Stimulated activated CD4-positive, alpha-beta T cell treated with anti-CD3 and anti-CD28 coated beads, Interleukin-4, amount 100 ng/mL, for 48 hours (primary cell): ENCODE measurements at places on chromosomes 6 and 20.
A peak's percentile ranks its signal among the peaks of the same experiment; 100 is the strongest.

DNA sequence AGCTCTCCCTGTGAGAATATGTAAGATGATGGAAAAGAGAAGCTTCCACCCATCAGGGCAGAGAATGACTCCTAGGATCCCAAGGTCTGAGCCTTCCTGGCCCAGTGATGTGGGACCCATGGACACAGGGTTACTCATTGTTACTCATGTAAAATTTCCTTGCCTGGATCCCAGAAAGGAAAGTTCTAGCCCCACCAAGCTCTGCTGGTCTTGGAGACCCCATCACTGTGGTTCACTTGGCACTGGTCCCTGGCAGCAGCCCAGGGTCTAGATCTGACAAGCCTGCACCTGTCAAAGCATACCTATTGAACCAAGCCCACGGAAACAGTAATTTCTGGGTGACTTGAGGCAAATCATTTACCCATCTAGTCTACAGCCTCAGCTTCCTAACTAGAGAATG is 22.1 kb downstream of the MDGA1 start:
- no peak for DNase-seq

DNA sequence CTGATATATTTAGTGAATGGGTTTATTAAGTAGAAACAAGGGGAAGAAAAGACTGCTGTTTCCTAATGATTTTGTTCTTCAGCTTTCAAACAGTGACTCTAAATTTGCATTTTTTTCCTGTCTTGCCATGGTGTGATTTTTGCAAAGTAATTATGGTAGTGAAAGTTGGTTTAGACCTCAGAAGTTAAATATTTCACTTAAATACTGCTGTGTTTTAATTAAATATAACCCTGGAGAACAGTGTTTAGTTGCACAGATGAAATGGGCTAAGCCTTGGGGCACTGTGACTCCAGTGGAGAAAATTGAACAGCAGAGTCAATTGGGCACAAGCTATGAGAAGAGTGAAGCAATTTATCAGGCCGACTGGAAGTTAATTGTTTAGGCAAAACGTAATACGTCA is 111.1 kb upstream of the MCHR2 start:
- no peak for DNase-seq

DNA sequence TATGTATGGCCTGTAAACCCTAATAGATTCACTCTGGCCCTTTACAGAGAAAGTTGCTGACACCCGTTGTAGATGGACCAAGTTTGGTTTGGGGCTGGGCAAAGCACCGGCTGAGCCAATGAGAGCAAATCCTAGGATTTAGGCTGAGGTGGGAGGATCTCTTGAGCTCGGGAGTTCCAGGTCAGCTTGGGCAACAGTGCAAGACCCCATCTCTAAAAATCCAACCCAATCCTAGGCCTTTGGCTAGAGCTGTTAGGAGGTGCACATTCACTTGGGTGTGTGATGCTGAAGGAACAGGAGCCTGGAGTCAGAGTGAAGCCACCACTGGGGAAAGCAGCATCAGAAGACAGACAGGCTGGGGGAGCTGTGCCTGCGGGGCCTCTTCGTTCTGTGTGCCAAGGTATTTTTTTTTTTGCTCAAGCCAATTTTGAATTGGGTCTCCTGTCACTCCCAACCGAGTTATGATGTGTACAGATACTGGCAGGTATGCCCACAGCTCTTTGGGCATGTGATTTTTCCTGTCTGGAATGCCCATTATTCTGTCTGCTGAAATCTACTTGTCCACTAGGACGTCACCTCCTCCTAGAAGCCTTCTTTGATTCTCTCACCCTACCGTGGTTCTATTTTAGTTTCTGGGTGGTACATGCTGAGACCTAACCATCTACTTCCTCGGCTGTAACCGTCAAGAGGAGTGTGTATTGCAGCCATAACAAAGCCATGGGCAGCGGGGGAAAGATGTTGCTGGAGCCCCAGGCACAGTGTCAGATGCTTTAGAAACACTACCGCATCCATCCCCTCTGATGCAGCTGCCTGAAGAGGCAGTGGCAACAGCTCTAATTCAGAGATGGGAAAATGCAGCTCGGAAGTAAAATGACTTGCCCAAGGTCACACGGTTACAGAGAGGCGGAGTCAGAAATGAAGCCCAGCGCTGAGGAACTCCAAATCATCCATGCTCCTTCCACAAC is 54.0 kb downstream of the TTI1 start:
- DNase-seq, result no peak

- no peak for DNase-seq
Observed at GRCh38 chr20:24634855-24635254, 165.4 kb downstream of the SYNDIG1 start.

DNA sequence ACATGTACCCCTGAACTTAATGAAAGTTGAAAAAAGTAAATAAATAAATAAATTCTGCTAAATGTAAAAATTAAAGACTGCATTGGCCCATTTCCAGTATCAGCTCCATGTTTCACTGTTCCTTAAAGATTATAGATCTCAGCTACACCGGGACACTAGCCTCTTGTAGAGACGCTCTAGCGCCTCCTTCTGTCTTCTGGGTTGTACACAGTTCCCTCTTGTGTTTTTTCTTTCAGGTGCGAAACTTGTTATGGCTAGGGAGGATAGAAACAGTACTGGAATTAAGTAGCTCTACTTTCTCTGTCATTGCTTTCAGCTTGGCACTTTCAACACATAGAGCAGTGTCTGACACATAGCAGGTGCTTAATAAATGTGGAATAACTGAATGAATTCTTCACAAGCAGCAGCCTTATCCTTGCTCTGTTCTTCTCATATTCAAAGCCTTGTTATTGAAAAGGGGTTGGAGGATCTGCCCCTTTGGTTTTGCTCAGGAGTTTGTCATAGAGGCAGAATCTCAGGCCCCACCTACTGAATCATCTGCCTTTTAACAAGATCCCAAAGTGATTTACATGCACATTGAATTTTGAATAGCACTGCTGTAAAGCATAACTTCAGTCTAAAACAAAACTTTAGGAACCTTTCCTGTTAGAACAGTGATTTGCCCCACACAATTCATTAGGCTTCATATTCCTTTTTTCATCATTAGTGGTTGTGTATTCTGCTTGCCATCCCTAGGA is 92.3 kb downstream of the FIG4 start:
- no peak for DNase-seq

- no peak for DNase-seq
Observed at GRCh38 chr20:15253431-15253830, 916.0 kb upstream of the FLRT3 start.

GRCh38 chr20:58897488-58897887 is 45.0 kb downstream of the GNAS start:
- no peak for DNase-seq

DNA sequence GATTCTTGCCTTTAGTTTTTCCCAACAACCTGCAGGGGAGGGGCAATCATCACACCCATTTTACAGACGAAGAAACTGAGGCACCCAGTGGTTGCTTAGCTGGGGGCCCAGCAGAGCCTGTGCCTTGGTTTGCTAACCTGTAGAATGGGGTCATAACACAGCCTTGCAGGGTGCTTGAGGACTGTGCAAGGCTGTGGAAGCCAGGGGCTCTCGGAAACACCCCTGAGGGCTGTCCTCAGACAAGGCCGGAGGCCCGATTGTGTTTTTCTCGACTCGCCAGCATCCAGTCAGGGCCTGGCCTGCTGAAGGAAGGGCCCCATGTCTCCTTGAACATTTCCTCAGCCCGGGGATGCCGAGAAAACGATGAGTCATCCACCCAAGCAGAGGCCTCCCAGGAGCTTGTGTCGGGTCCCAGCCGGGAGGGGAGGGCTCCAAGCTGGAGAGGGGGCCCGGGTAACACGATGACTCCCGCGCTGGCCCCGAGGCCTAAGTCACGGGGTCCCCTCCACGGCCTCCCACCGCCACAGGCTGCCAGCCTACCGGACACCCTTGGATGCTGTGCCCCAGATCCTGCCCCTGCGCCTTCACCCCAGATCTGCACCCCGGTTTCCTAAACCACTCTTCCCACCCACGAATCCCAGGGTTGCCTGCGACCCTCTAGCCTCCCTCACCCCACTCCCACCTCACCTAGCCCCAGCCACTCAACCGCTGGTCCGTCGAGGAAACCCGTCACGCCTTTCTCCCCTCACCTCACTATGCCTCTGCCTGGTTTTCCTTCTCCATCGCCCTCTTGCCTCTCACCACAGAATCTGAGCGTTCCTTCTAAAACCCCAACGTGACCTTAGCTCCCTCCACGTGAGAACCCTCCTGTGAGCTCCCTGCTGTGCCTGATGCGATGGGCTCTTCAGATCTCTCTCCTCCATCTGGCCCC is 10.6 kb downstream of the NOL4L start:
- no peak for DNase-seq

DNA sequence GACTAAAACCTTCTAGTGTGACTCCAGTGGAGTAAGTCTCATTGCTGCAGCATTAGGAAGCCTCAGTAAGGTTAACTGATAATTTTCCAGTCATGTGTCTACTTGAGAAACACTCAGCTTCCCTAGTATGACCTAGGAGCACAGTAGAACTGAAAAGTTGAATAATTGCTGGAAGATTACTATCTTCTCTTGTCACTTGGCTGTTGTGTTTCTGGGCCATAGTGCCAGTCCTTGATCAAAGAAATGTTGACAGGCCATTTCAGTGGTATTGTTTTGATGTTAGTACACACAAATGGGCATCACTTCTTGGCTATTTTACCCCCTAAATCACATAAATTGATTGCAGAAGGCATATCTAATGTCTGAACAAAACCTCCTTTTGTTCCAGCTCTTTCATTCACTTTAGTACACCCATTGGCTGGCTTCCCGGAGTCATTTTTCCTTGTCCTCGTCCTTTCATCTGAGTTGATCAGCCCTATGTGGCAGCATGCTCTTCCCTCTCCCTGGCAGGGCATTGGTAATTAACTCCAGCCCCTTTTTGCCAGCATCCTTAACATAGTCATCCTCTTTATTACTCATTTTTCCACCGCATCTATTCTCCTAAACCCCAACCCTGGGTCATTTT is 6.0 kb downstream of the ENPP3 start:
- DNase-seq, result no peak

GRCh38 chr6:134703206-134703605 is 246.7 kb downstream of the ALDH8A1 start:
- no peak for DNase-seq

GRCh38 chr6:55141611-55142010 is 32.7 kb upstream of the HCRTR2 start:
- DNase-seq, result no peak

DNA sequence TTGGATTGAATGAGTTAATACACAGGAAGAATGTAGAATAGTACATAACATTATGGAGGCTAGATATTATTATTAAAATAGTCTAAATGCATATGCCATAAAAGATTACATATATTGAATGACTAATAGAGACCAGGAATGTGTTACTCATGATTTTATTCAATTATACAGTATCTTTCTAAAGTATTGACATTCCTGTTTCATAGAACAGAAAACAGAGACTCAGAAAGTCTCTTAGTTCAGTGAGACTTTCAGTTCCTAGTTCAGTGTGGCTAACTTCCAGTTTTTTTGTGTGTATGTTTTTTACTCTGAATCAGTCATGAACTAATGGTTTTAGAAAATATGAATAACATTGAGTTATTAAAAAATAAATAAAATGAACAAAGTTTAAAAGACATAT is 34.6 kb upstream of the TMEM244 start:
- DNase-seq, result no peak

- DNase-seq, result no peak
Observed at GRCh38 chr6:139882977-139883728, 508.7 kb upstream of the CITED2 start.

DNA sequence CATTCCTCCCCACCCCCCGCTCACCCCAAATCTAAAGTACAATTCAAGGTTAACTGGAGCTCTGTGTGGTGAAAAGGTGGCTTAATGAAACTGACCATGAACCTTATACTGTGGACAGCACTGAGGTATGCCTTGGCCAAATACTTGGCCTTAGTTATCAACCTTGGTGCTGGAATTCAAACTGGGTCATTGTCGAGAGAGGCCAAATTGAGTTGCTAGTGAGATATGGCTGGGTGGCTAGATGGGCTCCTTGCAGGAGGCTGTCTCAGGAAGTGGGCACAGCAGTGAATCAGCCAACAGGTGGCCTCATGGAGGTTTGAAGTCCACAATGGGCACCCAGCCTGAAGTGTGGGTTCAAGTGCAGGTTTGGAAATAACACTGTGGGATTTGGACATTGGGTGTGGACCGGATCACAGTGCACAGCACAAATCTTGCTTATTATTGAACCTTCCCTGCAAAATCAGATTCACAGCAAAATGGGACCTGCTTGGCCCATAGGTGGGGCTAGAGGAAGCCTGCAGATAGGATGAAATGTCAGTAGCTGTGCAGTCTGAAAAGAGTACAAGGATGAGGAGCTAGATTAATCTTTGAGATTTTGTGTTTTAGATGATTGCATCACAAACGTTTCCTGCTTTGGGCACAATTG is 5.6 kb upstream of the BTBD3 start:
- no peak for DNase-seq

DNA sequence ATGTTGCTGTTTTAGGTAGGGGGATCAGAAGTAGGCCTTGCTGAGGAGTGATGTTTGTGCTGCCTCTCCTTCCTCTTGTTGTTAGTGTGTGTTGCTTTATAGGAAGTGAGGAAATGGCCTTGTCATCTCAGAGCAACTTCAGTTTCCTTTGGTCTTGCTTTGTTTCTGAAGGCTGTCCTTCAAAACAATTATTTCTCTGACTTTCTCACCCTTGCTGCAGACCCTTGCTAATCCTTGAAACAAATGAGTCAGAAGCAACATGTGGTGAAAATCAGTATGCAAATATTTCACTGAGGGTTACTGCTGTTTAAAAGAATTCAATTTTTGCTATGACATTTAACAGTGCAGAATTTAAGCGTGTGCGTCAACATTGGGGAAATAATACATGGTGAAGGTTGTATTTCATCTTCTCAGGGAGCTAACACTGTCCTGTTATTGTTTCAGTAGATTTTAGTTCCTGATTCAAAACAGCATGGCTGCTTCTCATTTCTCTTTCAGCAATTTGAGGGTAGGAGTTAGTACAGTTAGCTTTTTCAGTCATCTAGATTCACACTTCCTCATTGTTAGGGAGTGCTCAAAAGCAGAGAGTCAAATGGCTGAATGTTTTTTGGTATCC is 13.8 kb downstream of the RNF144B start:
- no peak for DNase-seq

GRCh38 chr6:160967833-160968232 is 23.7 kb upstream of the MAP3K4 start:
- no peak for DNase-seq

- no peak for DNase-seq
Observed at GRCh38 chr6:106918115-106918514, 56.4 kb downstream of the CD24 start.

GRCh38 chr6:29628419-29629281 is 4.3 kb downstream of the GABBR1 start:
- peak; percentile 34 for DNase-seq

DNA sequence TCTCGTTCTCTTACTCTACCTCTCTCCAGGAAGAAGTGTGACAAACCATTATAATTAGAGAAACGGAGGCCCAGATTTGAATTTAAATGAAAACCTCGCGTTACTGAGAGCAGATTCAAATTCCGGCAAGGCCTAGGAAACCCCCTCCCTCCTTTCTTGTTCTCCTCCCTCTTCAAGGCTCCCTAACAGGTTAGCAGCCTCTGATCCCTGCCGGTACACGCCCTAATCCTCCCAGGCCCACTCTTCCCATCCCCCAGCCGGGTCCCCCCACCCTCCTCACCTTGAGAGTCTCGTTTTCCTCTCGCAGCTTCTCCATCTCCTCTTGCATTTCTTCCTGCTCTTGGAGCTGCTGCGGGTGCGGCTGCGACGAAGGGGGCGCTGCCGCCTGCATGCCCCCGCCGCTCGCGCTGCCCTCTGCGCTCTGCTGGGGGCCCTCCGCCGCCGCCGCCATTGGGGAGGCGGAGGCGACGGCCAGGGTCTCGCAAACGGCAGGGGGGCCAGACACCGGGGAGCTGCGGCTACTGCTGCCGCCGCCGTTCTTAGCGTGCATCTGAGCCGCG is 3.8 kb downstream of the MTCL3 start:
- DNase-seq, result peak; percentile 7
